Activated CD4-positive, CD25-positive, alpha-beta regulatory T cell treated with anti-CD3 and anti-CD28 coated beads, Interleukin-2, amount 50 U/mL, for 16 hours (primary cell): ENCODE measurements at places on chromosomes 12 and 14.
A peak's percentile ranks its signal among the peaks of the same experiment; 100 is the strongest.

DNA sequence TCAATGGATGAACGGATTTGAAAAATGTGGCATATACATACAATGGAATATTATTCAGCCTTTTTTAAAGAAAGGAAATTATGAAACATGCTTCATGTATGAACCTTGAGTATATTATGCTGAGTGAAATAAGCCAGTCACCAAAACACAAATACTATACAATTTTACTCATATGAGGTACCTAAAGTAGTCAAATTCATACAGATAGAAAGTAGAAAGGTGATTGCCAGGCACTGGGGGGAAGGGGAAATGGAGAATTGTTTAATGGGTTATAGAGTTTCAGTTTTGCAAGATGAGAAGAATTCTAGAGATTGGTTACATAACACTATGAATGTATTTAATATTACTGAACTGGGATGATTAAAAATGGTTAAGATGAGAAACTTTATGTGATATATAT lies 171.4 kb downstream of the TMTC3 start:
- no peak for DNase-seq

- no peak for DNase-seq
Measured at GRCh38 chr14:105931808-105932483, 405.6 kb downstream of the TMEM121 start.

- DNase-seq, result no peak
Measured at GRCh38 chr12:34397591-34398365, 375.5 kb downstream of the ALG10 start.

DNA sequence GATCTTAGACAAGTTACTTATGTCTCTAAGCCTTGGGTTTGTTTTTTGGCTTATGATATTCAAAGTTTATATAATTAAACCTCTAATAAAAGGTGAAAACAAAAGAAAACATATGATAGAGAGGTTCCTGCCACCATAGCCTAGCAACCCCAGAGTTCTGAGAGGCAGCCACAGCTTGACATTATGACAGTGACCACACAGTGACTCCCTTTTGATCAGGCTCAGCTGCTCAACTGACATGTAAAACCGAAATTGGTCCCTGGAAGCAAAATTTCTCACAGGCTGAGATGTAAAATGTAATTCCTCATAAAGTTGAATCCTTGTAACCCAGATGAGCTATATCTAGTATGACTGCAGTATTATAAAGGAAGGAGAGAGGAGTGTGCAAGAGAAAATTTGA lies 108.5 kb downstream of the GCH1 start:
- DNase-seq, result no peak

DNA sequence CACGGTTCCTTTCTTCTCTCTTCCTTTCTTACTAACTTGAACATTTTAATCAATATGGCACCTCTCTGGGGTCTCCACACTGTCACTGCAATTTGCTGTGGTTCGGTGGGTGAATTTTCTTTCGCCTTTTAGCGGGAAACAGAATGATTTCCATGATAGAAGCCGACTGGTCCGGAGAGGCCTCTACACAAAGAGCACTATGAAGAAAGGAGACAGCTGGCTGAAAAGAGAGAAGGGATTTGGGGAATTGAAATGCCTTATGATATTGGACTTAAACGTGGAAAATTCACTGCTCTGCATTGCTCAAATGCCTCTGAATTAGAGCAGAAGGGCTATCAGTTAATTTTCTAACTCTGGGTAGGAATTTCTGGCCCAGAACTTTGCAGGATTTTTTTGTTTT lies 55.9 kb downstream of the KCNA5 start:
- DNase-seq, result no peak

- DNase-seq, result no peak
Measured at GRCh38 chr14:56587701-56588100, 8.1 kb downstream of the TMEM260 start.

DNA sequence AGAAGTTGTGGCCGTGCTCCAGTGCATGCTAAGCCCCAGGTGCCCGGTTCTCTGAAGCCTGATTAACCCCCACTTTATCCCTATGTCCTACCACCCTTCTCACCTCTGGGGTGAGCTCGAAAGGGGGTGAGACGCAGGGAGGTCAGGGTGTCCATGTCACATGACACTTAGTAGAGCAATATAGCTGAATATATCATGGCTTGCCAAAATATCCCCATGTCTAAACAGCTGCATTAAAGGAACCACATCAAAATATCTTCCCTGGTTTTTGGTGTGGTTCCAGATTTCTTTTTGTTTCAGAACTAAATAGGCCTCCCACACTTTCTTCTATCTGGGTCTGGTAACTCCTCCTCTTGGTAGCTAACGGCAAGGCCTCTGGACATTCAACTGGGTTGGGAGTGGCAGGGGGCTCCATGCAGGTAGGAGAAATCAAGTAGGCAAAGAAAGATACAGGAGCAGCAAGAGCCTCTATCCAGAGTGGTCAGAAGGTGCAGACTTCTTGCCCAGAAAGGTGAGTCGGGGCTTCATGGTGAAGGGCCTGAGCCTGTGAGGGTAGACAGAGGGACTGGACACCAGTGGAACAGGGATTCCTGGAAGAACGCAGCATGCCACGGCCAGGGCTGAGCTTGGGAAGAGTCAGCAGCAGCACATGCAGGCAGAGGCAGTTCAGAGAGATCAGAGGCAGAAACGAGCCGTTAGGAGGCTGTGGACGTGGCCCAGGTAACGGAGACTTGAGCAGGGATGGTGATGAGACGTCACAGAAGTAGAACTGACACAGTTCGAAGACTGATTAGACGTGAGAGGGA lies 202.8 kb upstream of the DIO3 start:
- DNase-seq, result no peak

- no peak for DNase-seq
Measured at GRCh38 chr12:47021298-47021697, 58.1 kb upstream of the PCED1B start.

GRCh38 chr14:31038521-31039166 lies 12.5 kb upstream of the STRN3 start:
- no peak for DNase-seq

DNA sequence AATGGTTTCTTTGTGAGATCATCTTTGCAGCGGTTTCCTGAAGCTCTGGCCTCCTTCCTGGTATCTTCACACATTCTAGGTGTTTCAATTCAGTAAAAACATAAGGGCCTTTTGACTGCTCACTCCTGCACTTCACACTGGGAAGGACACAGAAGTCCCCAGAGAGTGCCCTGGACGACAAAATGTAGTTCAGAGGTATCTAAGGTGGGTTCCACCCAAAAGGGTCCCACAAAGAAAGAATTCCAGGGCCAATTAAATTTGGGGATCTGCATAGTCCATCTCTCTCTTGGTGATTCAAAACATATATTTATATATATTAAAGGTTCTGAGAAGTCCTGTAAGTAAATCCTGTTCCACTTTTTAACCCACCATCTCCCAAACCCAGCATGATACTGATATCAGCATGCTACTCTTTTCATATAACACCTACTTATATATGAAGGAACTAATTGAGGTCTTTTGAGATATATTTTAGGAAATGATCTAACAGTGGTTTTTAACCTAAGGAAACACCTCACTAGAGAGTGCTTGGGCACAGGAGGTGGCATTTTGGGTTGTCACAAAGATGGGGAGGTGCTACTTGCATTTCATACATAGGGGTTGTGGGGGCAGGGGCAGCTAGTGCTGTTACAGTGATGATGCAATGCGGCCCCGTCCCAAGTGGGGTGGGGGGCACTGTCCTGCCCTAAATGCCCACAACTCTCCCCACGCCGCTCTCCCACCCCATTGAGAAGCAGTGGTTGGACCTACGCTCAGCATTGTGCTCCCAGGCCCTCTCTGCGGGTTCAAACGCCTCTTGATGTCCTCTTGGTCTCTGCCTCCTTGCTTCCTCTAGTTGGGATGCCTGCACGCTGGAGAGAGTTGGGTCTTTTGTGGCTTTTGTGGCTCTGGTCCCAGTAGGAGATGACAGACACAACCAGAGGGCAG lies 109.4 kb downstream of the ARF6 start:
- DNase-seq, result peak; percentile 45

GRCh38 chr14:91063119-91063518 lies 2.7 kb upstream of the RPS6KA5 start:
- DNase-seq, result no peak

- DNase-seq, result no peak
Measured at GRCh38 chr12:111767362-111768158, 827 bp downstream of the ALDH2 start.

- DNase-seq, result no peak
Measured at GRCh38 chr14:76293221-76293620, 82.7 kb upstream of the ESRRB start.

DNA sequence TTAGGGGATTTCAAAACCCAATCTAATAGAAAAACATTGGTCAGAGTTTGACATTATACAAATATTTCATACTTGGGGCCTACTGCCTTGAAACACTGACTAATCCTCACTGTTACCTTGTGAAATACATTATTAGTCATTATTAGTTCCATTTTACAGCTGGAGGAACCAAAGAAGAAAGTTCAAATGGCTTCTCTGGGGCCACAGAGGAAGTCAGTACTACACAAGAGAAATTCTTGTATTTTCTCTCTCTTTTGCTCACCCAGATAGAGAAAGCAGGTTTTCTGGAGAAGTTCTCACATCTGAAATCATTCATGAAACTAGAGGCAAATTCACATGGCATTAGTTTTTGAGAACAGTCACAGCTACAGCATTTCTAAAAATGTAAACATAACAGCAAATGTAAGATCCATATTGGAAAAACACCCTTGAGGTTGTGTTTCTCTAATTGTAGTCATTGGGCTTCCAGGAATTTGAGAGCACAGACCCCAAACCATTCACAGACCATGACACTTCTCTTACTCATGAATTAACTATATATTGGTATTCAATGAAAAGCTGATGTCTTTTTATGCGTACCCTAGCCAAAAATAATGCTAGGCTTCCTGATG lies 83.0 kb downstream of the LLPH start:
- no peak for DNase-seq
